ENCODE measurements at places on chromosomes 5 and 9.
A peak's percentile ranks its signal among the peaks of the same experiment; 100 is the strongest.

GRCh38 chr9:111436571-111436970, 47.6 kb downstream of the ECPAS start:
- no peak for DNase-seq

- no peak for DNase-seq
Observed at GRCh38 chr9:96478829-96479371, 28.9 kb downstream of the HABP4 start.

- DNase-seq = no peak
Observed at GRCh38 chr5:178110511-178110910, 2.8 kb upstream of the N4BP3 start.

DNA sequence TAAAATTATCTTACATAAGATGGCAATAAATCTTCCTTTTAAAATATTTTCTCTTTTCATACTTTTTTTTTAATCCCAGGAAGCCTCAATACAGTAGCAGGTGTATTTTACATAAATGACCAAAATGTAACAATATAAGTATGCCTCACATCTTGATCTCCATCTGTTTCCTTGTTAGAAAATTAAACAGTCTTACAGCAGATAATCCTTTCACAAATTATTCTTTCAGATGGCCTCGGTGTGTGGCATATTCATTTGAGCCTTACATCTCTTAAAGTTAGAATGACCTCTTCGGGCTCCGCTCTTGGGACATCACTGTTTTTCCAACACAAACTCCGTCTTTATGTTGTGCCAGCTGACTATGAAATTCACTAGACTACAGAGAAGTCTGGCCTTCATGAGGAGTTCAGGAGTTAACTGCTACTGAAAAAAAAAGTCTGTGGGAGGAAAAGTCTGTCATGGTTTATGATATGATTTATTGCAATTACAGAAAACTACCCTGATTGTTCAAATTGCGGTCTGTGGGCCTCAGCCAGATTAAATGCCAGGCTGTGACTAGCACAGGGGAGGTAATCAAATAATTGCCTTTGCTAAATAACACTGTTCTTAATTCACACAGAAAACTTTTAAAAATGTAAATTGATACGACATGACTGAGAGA, 292.9 kb upstream of the PUM3 start:
- DNase-seq = no peak

- DNase-seq = peak; percentile 2
Observed at GRCh38 chr9:12640016-12640587, 53.1 kb upstream of the TYRP1 start.

- DNase-seq = no peak
Observed at GRCh38 chr9:111836311-111836710, 41.6 kb upstream of the SHOC1 start.

- DNase-seq = no peak
Observed at GRCh38 chr5:174736331-174736721, 11.9 kb downstream of the MSX2 start.

DNA sequence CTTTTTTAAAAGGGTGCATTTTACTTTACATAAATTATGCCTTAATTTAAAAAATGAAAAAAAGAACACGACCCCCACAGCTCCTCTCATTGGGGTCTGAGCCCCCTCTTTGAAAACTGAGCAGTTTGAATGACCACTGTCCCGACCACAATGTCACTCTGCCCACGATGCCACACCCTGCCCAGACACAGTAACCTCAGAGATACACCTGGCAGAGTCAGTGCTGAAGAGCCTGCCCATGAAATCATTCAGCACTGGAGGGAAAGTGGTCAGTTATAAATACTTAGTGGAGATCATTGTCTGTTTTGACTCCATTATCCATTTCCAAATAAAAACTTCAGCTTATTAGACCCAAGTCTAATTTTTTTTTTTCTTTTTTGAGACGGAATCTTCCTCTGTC, 49.3 kb downstream of the DNAJC21 start:
- DNase-seq = no peak

DNA sequence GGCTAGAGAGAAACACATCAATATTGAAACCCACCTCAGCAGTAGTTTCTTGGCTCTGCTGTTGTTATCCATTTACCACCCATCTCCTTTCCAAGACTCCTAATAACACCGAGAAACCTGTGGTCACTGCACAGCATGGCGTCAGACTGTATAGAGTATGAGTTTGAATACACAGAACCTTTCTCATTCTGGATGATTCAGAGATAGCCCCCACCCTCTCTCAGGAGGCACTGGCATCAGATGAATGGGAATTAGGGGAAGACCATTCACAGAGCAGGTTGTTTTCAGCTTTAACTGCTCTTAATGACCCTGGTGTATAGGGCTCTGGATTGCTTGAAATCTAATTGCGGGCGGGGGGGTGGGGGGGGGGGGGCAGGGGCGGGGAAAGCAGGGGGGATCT, 86.7 kb downstream of the GPR21 start:
- no peak for DNase-seq

DNA sequence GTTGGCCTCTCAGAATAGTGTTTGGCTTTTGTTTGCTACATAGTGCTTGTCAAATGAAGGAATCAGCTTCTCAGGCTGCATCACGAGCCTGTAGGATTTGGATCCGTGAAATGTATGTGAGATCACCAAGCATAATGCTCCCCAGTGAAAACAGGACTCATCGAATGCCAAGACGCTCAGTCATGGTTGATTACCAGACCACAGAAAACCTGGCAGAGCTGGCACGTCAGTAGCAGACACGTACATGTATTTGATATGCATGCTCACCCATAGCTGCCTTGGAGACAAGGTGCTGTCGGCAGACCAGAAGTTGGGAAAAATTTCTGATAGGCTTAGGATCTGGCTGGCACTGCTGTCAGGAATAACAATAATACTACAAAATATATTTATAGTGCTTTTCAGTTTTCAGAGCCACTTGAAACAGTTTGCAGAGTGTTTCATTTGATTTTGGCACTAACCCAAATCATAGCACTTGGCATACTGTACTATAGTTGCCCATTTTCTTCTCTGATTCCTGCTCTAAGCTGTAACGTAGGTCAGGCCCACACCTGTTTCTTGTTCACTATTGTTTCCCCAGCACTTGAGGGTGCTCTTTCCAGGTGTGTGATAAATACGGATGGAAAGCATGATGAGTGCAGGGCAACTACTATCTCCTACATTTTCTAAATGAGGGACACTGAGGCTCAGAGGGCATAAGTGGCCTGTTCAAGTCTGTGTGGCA, 226.1 kb downstream of the NR3C1 start:
- peak; percentile 57 for DNase-seq

DNA sequence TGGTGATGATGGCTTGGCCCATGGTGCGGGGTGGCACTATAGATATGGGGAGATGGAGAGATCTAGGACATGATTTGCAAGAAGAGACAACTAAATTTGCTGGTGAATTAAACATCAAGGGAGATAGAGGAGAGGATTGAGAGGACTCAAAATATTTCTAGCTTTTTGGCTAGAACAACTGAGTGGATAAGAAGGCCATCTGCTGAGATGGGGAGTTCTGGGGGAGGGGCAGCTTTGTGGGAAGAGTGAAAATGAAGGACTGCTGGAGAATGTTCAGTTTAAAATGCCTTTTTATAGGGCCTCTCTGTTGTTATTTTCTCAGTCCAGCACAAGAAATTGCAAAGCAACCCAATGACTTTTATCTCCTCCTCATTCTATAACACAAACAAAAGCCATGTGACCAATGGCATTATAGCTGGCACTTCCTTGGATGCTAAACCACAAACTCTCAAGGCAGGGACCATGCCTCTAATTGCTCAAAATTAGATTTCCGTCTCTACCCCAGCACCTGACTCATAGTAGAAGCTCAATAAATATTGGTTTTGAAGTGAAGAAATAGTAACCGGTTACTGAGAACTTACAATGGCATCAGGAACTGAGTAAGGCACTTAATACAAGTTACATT, 29.8 kb downstream of the JAKMIP2 start:
- no peak for DNase-seq

DNA sequence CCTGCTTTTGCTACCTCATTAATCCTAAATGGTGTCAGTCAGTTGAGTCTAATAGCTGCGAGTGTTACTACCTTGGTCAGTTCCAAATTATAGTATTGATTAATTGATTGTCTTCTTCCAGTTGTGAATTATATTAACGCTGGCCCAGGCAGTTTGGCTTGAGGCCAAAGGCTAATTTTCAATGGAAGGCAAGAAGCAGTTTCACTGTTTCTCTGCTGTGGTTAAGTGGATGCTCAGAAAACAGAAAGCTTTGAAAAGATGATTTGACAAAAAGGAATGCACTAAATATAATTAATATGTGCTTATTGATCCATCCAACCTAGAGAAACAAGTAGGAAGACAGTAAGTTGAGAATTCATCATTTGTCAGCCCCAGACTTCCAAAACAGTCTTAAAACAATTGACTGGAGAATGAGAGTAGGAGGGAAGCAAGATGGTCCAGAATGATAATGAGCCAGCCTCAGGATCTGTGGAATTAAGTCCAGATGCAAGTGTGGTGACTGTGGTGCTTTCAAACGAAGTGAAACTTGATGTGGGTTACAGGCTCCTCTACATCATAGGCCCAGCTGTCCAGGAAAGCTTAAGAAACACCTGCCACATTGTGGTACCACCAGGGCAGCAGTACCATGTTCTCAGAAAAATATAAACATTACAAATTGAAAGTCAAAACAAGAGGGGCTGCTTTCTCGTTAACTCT, 1371.0 kb upstream of the DMAC1 start:
- no peak for DNase-seq

DNA sequence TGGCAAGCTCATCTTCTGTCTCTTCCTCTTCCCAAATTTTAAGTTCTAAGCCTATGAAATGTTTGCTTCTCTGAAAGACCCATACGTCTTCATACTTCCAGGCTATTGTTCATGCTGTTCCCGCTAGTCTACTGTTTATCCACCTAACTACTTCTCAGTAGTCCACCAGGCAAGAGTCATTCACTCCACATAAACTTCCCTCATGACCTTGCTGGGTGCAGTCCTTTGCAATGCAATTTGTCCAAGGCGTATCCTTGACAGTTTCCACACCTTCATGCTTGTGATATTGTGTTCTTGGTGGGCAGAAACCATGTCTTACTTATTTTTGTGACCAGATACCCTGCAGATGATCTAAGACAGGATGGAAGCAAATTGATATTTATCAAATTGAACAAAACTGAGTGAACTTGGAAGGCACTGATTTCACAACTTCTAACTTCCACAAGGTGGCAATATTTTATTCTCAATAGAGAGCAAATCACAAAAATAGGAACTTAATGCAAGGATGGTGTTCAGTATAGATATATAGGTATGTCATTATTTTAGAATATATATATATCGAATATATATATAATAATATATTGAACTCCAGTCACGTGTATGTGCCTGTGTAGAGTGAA, 30.3 kb downstream of the TYRP1 start:
- peak; percentile 4 for DNase-seq
